ENCODE measurements at places on chromosomes 5 and 9.
A peak's percentile ranks its signal among the peaks of the same experiment; 100 is the strongest.

GRCh38 chr9:121842612-121842978, 191.2 kb downstream of the DAB2IP start:
- peak; percentile 45 for DNase-seq

- no peak for DNase-seq
Measured at GRCh38 chr9:108553111-108553635, 302.6 kb downstream of the ACTL7B start.

- no peak for DNase-seq
Measured at GRCh38 chr5:112647428-112647827, 90.3 kb upstream of the APC start.

DNA sequence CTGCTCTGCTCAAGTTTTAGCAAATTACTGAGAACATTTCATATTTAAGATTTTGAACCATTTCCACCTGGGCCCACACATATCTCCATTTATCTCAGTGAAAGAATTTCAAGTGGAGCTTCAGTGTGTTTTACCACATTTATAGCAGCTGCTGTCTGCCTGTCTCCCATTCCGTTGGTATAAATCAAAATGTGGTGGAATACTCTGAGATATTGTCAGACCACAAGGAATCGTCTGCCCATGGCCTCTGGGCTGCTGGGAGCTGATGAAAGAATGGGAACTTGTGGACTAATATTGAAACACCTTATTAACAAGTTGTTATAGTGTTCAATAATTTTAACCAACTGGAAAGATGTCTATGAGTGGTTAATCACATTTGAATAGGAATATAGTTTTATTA, 33.3 kb downstream of the MAST4 start:
- DNase-seq, result no peak

GRCh38 chr5:83657807-83658525, 62.7 kb downstream of the HAPLN1 start:
- no peak for DNase-seq

DNA sequence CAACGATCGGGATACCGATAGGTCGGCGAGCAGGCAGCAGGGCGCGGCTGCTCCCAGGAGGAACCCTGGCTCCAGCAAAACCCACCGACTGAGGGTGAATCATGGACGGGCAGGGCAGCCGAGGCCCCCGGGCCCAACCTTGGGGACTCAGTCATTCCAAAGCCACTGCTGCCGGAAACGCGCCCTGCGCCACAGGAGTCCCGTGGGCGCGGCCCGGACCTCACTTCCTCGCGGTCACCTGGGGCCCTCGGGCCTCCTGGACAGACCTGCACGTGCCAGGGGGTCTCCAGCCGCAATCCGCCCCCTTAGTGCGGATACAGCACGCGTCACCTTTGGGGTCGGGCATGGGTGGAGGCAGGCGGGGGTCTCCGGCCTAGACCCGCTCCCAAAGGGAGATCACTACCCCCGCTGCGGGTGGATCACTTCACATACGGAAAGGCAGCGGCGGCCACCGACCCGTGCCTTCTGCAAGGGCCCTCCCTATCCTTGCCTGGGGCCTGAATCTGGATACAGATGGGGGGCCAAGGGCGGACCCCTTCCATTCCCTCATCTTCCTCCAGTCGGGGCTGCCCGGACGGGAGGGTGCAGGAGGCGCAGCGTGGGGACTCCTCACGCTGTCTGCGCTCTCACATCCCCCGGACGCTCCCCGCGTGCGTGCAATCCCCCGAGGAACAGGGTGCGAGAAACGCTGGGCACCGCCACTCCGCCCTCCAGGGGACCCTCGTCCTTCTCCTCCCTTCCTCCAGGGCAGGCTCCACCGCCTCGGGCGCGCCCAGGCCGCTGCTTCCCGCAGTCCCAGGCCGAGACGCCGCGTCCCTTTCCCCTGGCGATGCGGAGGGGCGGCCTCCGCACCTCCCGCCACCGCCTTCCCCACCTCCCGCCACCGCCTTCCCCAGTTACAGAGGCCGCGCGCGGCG, 586 bp downstream of the TXN start:
- DNase-seq, result no peak

- DNase-seq, result no peak
Measured at GRCh38 chr9:114000671-114001409, 77.3 kb downstream of the AMBP start.

DNA sequence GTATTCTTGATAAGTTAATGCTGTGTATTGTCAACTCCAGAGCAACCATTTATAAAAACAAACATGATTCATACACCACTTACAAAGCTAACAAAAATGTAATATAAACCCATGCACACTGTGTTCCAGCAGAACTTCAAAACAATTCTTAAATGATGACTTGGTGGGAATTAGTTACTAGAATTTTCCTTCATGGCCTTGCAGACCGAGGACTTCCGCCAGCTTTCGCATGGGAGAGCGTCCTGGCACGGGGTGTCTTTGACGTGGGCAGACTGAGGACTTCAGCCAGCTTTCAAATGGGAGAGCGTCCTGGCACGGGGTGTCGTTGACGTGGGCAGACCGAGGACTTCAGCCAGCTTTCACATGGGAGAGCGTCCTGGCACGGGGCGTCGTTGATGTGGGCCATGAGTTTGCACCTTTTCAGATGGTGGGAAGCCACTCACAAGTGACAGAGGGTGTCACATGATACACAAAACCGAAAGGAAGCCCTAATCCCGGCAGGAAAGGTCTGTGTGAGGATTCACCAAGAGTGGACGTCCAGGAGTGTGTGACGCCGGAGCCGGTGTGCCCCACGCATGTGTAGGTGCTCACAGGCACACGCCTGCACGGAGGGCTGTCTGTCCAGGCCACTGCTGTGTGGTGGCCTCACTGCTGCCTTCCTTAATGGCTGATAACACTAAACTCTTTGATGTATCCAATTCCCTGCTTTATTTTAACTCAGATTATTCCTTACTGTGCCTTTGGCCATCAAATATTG, 211.3 kb upstream of the IRX4 start:
- DNase-seq, result no peak

GRCh38 chr5:113489299-113489698, 1.0 kb upstream of the MCC start:
- peak; percentile 98 for DNase-seq

DNA sequence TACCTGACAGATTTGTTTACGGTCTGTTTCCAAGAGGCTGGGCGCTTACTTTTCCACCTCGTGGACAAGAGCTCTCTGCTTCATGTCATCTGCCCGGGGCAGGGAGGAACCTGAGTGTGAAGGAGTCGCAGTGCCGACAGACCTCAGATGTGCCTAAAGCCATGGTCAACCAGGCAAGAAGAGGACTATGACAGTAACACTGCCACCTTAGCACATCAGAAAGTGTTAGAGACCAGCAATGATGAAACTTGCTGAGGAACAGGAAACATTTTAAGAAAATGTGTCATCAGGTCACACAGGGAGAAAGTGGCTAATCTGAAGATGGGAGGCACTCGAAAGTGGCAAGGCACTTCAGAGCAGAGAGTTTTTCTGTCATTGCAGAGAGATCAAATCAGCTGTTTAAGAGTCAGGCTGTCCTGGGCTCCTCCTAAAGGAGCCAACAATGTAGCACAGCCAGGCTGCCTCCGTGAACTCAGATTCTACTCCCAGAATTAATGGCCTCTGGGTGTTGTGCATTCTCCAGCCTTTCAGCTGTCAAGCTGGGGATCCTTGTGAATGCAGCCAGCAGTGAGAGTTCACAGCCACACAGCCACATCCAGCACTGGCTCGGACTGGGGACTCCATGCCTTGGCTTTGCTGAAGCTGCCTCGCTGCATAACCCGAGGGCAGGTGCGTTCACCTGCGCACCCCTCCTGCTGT, 94.6 kb downstream of the RAPGEF1 start:
- DNase-seq, result no peak

- DNase-seq, result no peak
Measured at GRCh38 chr5:91514400-91514799, 131.3 kb upstream of the ARRDC3 start.

- DNase-seq, result no peak
Measured at GRCh38 chr9:90421786-90422185, 220.8 kb downstream of the DIRAS2 start.

DNA sequence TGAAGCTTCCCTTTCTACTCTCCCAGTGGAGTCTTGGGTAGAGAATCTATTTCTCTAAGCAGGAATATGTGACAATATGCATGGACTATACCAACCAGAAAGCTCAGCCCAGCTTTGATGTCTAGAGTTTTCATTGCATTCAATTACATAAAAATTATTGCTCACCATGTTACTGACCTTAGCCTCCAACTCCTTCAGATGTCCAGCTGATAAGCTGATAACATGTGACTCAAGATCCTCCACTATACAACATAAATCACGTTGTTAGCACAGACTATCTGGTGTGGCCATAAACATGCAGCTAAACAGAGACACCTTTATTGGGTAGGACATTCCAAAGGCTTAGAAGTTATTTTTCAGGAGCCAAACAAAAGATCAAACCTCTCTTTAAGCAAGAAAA, 1168.2 kb downstream of the CDH12 start:
- DNase-seq, result no peak

DNA sequence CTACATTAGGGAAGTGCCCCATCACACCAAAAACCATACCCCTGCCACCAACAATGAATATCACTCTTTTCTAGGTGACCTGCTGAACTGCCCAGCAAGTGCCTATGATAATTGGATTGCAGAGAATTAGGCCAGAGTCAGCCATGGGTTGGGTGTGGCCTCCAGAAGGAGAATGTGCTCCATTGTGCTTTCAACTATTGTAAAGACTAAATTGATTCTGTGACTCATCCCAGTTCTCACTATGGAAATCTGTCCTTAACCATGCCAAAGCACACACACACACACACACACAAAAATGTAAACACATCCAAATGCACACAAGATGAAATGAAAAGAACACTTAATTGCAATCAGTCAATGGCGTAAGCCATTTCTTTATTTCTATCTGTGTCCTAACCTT, 25.7 kb downstream of the DRD1 start:
- no peak for DNase-seq

GRCh38 chr9:26310294-26310693, 582.3 kb downstream of the CAAP1 start:
- DNase-seq, result no peak

GRCh38 chr5:78405829-78406750, 45.7 kb downstream of the SCAMP1 start:
- DNase-seq, result no peak

GRCh38 chr5:10552183-10553143, 11.4 kb upstream of the ANKRD33B start:
- DNase-seq, result no peak

DNA sequence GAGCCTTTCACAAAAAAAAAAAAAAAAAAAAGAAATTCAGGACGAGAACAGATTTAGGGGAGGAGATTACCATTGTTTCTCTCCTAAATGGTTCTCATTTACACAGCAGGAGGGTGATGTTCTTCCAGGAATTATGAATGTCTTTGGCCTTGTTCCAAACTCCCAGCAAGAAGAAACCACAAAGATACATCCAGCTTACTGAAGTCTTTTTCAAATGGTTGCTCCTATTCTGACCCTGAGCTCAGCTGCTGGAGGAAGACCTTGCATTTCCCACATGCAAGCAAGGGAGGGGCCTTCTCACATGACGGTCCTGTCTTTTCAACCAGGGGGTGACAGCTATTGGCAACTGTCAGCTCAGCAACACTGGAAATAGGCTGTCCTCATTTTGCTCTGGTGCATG, 203.0 kb upstream of the VLDLR start:
- DNase-seq, result peak; percentile 69

DNA sequence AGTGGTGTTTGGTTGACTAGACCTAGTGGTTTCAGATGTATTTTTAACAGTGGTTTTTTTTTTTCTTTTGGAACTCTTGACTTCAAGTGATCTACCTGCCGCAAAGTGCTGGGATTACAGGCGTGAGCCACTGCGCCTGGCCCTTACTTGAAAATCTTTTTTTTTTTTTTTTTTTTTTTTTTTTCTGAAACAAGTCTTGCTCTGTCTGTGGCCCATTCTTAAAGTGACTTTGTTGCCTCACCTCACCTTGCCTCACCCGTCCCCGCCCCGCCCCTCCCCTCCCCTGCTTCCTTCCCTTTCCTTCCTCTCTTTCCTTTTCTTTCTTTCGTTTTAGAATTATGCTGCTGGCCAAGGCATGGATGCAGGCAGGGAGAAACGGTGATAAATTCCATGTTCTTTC, 26.0 kb downstream of the GPBP1 start:
- DNase-seq, result no peak

- no peak for DNase-seq
Measured at GRCh38 chr5:62606878-62607277, 28.3 kb downstream of the LRRC70 start.

- peak; percentile 63 for DNase-seq
Measured at GRCh38 chr5:126912616-126913200, 117.7 kb downstream of the MARCHF3 start.

- no peak for DNase-seq
Measured at GRCh38 chr9:129140397-129141065, 29.3 kb downstream of the PTPA start.

GRCh38 chr5:154367101-154367500, 78.7 kb upstream of the SAP30L start:
- no peak for DNase-seq

DNA sequence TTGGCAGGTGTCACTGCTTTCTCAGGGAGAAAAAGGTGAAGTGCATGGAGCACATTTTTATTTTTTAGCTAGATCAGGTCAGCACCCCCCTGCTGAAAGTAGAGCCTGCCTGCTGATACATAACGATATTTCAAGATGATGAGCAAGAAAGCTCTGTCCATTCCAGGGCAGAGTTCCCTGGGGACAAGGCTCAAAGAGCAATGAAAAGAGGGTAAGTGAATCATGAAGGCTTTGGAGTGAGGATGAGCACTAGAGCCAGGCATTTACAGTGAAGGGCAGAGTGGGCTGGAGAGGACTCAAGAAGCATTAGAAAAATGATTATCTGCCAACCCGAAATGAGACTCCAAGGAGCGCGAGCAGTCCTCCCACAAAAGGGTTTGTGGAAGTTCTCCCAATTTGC, 345.7 kb downstream of the TLE4 start:
- no peak for DNase-seq

DNA sequence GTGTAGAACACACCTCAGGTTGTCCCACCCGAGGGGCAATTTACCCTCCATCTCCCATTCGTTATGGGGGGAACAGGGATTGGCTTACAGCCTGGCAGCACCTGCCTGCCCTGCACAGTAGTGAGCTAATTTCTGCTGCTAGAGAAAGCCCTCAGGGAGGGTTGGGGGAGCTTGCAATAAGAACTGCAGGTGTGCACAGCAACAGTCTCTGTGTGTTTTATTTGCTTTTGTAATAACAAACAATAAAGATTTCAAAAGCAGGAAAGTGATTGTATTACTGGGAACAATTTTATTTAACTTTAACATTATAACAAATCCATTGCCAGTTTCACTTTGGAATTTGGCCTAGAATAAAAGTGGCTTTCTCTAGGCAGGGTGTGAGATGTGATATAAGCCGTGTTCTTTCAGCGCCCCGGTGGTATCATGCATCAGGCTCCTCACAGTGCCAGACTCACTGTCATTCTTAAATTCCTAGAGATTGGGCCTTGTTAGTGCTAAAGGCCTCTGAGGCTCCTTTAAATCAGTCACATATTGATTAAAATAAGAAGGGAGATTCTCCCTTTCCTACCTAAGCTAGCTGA, 81.1 kb downstream of the RMI1 start:
- DNase-seq, result no peak

GRCh38 chr5:12320331-12320730, 416.1 kb upstream of the CTNND2 start:
- DNase-seq, result no peak
